ENCODE measurements at places on chromosomes 11 and 22.
A peak's percentile ranks its signal among the peaks of the same experiment; 100 is the strongest.

DNA sequence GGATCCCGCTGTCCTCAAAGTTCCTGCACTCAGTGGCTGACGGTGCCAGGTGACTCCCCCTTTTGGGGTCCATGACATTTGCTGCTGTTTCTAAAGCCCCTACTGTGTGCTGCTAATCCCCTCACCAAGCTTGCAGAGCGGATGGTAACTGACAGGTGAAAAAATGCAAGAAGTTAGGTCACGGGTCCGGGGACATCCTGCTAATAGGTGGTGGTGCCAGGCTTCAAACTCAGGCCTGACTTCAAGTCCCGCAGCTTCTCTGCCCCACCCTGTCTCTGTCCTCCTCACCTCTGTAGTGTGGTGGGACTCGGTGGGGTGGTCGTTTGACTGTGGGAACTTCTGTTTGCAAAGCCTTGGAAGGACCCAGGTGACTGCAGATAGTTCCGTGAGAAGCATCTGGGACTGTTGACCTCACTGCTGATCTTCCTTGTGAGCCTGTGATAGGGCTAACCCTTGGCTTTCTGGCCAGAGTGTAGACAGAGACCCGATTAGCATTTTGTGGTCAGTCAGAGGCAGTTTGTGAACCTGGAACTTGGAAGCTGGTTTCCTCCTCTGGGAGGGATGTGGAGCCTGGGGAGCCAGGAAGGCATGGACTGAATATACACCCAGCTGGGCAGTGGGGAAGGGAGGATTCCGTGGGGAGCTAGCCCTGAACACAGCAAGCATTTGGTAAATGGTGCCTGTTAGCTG is 115.4 kb upstream of the OR4B1 start:
- DNase-seq = no peak

DNA sequence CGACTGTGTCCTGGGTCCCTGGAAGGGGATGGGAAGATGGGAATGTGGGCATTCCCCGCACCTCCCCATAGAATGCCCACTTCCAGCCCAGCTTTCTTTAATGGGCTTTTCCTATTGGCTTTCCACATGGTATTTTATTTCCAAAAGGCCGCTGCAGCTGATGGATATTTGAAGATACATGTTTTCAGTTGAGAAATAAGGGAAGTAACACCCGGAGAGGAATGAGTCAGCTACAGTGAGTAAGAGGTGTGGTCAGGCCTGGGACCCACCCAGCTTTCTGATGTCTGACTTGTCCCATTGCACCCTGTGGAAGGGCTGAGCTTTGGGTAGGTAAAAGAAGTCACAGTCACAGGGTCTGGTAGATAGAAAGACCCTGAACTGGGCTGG is 476.9 kb downstream of the MIAT start:
- peak; percentile 63 for DNase-seq

- DNase-seq = no peak
Observed at GRCh38 chr11:86099874-86100273, 31.0 kb upstream of the PICALM start.

DNA sequence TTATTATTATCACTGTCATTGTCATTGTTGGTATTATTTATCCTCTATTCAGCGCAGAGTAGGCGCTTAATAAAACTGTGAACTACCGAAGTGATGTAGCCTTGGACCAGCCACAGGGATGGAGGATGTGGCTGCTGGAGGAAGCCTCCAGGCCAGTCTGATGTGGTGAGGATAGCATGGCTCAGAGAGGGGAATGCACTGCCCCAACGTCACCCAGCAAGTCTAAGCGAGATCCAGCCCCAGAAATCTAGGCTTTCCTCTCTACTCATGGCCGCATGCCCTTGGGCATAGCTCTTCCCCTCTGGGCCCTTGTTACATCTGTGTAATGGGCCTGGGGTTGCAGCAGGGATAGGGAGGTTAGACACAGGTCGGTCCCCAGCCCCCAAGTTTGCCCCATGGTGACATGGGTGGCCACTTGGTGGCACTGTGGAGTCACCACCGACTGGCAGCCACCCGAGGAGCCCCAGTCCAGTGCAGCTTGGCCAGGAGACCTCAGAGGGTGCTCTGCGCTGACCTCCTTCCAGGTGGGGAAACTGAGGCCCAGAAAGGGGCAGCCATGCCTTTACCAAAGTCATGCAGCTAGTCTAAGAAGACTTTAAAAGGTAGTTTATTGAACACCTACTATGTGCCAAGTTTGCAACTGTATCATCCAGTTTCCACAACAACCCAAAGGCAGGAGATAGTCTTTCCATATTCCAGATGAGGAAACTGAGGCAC is 395.7 kb downstream of the MN1 start:
- DNase-seq = peak; percentile 14

DNA sequence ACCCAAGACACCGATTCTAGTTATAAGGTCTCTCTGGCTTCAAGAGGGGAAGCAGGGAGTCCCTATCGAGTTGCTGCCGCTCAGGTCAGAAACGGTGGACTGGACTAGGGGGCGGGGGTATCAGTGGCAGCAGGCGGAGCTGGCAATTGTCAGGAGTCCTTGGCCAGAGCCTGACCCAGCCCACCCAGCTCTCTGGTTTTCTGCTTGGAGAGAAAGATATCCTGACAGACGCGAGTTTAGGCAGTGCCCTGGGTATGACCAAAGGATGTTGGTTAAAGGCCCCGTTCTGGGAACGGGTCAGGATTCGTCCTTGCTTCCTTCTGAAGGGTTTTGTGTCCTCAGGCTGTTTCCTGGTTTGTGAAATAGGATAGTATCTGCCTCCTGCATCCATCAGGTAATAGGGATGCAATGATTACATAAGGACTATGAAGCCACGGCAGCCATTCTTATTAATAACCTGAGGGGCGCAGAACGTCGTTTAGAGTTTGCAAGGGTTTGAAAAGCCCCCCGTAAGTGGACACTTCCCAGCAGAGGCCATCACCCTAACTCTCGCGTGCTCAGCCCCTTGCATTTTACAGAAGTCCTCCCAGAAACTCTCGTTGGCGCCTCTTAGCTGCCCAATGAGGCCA is 700 bp upstream of the DEPDC5 start:
- no peak for DNase-seq
